Occipital lobe (tissue), 3 donors: ENCODE measurements at places on chromosomes 6 and 20. TPM values are rescaled to one million over a fixed set of nuclear protein-coding genes. Genes with fewer than 3 reads are reported as not detected.

DNA sequence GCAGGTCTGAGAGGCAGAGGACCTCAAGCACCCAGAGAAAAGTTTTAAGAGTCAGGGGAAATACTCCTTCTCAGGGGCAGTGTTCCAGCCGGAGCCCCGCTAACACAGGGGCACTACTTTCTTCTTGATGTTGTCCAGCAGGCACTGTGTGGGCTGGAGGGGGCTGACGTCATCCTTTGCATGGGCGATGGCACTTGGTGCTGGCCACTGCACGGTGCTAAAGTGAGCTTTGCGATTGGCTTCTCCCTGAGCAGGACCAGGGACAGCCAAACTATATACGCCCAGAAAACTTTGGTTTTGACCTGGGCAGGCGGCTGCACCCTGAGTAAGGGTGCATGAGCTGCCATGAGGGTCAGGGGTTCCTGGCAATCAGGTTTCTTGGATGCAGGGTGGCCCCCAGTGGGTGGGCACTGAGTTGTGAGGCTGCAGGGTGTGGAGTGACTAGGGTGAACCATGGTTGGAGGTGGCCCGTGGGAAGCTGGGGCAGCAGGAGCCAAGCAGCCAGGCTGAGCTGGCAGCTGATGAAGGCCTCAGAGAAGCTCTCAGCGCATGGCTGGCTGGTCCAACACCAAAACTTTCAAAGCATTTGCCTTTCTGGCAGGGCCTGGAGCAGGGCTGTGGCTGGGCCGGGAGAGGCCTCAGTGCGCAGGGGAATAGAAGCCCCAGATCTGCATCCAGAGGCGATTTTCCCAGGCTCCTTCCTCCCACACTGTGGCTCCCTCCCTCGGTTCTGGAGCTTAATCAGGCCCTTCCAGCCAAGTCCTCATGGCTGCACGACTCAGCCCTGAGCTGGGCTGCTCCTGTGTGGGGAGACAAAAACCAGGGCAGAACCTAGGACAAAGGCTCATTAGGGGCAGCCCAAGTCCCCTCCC lies 18.3 kb downstream of the MRPS18A start:
- DNase-seq = peak; percentile 44

DNA sequence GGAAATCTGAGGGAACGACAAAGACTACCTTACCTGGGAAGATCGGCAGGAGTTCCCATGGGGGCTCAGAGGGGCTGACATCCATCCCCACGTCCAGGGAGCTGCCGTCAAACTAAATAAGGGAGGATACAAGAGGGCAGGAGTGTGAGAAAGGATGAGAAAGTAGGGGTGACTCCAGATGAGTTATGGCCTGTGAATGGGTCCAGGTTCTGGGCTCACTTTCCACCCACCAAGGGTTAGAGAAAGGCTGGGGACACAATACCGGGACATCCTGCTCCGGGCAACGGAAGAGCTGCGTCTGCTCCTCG lies 683 bp downstream of the ATF6B start:
- DNase-seq = no peak

DNA sequence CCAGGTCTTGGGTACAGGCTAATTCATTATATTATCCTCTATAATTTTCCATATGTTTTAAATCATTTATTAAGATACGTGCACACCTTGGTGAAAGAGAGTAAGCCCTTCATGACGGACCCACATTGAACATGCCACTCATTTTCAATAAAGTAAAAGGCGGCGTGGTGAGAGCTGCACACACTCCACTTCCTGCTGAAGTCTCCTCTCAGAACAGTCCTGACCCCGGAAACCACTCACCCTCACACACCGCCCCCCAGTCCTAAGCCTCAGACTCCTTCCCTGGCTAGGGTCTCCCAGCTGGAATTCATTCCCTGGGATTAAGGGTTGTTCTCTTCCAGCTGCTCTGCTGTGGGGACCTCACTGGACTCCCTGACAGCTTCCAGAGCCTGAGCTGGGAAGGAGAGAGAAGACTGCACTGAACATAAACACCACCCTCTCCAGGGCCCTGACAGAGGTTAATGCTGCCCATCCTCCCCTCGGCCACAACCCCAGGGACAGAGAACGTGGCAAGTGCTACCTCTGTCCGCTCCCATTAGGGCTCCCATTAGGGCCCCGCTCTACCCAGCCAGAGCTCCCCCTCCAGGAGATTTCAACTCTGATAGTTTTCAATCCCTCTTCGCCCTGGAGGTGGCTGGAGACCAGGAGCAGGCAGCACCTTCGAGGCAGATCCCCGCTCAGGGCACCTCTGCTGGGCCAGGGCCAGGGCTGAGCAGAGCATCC lies 24.8 kb downstream of the GRM4 start:
- DNase-seq = no peak

Gene EYS
- total RNA-seq = 0.78 TPM

Gene DEFB128
- total RNA-seq = not detected

Gene SSTR4
- total RNA-seq = not detected
